ENCODE measurements at places on chromosomes 5 and 9.

DNA sequence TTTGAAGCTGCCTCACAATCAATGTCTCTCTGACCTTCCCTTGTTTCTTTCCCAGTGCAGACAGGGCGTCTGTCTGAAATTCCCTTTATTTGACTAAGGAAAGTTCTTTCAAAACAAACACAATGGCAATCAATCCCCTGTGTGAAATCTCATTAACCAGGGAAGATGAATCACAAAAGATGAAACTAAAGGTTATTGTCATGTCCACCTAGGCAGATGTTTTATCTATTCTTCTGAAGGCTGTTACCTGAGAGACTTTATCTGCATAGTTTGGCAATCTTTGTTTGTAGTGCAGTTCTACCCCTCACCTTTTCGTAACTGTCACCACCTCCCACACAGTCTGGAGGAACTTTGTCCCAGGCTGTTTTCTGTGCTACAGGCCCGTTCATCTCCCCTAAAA is 217.5 kb upstream of the RIOK2 start:
- no peak for DNase-seq

DNA sequence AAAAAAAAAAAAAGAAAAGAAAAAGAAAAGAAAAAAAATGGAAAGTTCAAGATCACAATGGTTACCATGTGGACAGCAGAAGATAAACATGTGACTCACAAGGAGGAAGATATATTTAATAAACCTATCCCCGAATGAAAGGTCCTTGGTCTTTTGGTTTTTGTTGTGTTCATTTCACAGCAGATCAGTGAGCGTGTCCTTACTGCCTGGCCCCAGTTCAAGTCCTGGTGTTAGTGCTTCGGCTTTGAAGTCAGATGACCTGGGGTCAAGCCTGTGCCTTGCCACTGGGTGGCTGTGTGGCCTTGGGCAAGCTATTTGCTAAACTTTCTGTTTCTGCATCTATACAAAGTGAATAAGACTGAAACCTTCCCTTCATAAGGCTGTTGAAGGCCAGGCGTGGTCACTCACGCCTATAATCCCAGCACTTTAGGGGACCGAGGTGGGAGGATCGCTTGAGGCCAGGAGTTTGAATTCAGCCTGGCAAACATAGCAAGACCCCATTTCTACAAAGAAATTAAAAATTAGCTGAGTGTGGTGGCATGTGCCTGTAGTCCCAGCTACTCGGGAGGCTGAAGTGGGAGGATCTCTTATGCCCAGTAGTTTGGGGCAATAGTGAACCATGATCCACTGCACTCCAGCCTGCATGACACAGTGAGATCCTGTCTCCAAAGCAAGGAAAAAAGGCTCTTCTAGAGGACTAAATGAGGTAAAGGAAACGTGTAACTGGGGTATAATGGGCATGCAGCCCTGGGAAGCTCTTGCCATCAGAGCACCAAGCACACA is 94.5 kb upstream of the SPATA31D4 start:
- DNase-seq: no peak

- DNase-seq: no peak
Measured at GRCh38 chr5:91074615-91075014, 308.5 kb downstream of the ARRDC3 start.

- DNase-seq: no peak
Measured at GRCh38 chr9:9997585-9997984, 615.2 kb downstream of the PTPRD start.

- peak; percentile 71 for DNase-seq
Measured at GRCh38 chr5:156326718-156327259, at the start of gene SGCD. Gene SGCD (plus strand): TSS chr5:156327164.

Measured in left ventricle myocardium inferior (tissue), 1 donor.